AG20443 (cell line): ENCODE measurements at places on chromosomes 11 and 22.
A peak's percentile ranks its signal among the peaks of the same experiment; 100 is the strongest.

DNA sequence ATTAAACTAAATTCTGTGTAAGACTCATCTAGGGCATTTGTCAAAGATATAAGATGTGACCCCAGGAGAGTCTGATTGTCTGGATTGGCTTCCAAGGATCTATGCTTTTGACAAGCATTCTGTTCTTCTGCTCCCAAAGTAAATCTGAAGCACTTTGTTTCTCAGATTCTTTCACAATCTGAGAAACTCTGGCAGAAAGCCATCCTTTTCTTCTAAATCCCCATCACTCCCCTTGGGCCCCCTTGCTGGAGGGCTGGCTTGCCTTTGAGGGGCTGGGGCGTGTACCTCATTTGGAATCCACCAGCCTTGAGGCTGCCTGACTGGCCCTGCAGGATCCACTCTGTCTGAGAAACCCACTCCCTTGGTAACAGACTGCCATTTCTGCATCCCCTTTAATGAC is 173.5 kb upstream of the CTSC start:
- DNase-seq = no peak

DNA sequence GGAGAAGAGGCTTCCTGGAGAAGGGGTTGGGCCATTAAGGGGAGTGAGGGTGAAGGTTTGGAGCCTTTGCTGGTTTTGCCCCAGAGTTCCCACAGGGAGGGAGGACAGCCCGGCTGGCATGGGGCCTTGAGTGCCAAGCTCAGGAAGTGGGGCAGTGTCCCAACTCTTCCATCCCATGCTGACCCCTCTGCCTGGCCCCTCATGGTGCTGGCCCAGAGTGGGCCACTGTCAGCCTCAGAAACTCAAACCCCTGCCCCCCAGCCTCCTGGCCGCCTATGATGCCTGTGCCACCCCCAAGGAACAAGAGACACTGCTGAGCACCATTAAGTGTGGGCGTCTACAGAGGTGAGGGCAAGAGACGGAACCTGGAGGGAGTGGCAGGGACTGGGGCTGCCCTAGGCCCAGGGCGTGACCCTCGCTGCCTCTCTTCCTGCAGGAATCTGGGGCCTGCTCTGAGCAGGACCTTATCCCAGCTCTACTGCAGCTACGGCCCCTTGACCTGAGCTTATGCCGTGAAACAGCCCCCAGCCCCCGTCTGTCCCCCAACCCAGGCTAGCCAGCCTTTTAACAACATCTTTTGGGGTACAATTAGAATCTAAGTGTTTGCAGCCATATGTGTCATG is 5.4 kb downstream of the MUS81 start:
- no peak for DNase-seq

- no peak for DNase-seq
Measured at GRCh38 chr22:38072322-38073149, 11.4 kb downstream of the SLC16A8 start.

DNA sequence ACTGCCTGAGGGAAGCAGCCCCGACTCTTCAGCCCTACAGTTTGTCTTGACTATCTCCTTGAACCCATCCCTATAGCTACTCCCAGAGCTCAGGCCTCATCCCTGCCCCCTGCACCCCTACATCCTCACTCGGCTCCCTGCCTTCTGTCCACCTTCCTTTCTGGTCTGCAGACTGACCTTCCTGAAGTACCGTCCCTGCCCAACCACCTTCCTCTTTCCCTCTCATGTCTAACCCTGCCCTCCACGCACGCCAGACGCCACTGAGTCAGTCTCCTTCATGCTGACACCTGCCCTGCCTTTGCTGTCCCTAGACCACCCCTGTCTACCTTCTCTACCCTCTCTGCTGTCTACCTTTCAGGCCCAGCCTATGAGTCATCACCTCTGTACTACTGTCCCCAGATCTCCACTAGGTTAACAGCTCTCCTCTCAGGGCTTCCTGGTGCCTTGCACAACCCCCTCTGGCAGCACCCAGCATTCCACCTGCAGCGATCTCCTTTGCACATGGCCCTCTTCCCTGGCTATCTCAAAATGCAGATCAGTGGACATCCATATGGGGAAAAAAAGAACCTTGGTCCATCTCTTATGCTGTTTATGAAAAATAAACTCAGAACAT is 8.9 kb downstream of the KCTD21 start:
- DNase-seq = no peak

GRCh38 chr11:7186190-7186589 is 65.5 kb upstream of the SYT9 start:
- DNase-seq = no peak

DNA sequence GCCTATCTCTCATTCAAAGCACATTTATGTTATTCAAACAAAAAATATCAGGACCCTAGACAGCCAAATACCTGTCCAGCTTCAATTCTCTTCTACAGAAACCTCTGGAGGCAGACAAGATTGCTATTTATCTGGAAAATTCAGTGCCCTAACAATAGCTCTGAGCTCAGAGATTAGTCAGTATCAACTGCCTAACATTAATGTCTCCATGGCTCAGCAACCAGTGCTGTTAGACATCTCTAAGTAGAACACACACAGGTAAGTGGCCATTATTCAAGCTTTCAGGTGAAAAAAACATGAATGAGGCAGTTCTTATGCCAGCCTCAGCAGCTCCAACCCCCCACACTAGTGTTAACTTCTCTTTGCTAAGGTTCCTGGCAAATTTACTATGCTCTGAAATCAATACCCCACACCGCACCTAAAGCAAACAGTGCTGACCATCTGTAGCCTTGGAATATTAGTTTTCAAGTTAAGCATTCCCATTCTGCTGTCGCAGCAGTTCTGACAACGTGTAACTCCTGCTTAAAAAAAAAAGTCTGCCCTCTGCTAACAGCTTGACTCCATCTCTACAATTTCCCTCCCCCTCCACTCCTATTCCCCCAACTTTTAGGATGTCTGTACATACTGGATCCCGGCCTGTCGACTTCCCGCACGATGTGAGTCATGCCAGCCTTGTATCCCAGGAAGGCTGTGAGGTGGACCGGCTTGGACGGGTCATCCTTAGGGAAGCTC is 1.5 kb downstream of the RPL3 start:
- DNase-seq = no peak

DNA sequence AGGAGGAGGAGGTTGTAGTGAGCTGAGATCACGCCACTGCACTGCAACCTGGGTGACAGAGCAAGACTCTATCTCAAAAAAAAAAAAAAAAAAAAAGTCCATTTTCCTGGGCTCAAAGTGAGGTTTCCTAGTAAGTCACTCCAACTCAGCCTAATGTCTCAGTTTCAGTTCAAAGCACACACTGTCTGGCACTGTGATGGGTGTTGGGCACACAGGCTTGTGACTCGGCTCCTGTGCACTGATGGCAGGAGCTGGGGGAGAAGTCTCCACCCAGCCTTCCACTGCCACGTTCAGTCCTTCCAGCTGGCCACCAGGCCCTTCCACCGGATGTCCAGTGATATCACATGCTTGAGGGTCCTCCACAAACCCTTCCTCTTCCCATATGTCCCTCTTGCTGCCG is 186.0 kb downstream of the CEP164 start:
- DNase-seq = no peak

GRCh38 chr11:3002351-3002861 is 10.3 kb upstream of the NAP1L4 start:
- no peak for DNase-seq

DNA sequence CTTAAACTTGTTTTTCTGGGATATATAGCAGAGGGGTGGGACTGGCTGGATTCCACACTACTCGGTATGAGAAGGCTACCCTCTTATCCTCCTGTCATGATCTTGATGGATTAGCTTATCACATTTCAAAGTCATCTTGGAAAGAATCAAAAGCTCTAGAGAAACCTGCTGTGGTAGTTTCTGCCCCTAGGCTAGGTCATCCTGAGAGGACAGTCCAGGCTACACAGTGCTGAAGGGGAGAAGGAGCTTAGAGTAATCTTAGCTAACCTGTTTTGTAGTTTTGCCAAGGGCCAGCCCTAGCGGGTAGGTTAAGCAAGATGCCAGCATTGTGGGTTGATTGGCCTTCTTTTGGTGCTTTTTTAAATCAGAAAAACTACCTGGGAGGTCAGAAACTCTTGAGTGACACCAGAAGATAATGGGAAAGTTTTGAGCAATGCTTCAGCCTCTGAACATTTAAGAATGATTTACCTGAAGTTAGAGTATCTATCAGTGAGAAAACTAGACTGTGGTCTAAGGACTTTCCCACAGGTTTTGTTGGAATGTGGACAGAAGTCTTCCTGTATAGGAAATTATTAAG is 21.3 kb downstream of the PIWIL4 start:
- DNase-seq = no peak

DNA sequence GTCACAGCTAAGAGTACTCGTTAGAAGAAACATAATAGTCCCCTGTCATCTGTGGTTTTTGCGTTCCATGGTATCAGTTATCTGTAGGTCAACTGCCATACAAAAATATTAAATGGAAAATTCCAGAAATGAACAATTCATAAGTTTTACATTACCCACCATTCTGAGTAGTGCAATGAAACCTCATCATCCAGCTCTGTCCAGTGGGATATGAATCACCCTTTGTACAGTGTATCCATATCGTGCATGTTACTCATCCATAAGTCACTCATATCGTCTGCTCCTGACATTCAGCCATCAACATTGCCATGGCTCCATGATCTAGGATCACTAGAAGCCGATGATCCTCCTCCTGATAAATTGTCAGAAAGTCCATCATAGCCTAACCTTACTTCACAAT is 174.9 kb upstream of the C11orf87 start:
- peak; percentile 25 for DNase-seq

GRCh38 chr22:45804986-45805325 is 133.3 kb downstream of the ATXN10 start:
- DNase-seq = peak; percentile 83

DNA sequence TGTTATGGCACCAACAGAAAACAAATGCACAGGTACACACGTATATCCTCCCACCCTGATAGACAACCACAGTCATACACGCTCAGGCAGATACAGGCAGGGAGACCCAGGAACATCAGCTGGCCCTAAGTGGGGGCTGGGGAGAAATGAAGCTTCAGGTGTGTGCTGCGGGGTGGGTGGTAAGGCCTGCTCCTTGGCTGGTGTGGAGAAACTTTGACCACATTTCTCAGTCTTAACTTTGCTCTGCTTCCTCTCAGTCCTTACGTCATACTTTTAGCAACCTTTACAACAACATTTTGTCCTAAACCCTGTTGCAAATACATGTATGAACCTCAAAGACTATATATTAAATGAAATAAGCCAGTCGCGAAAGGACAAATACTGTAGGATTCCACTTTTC is 6.7 kb upstream of the ANAPC15 start:
- no peak for DNase-seq

- no peak for DNase-seq
Measured at GRCh38 chr11:8792710-8793109, 110.1 kb downstream of the RPL27A start.

GRCh38 chr22:48841881-48842582 is 985.6 kb downstream of the BRD1 start:
- DNase-seq = no peak

GRCh38 chr11:116219171-116219635 is 553.6 kb downstream of the BUD13 start:
- DNase-seq = no peak

DNA sequence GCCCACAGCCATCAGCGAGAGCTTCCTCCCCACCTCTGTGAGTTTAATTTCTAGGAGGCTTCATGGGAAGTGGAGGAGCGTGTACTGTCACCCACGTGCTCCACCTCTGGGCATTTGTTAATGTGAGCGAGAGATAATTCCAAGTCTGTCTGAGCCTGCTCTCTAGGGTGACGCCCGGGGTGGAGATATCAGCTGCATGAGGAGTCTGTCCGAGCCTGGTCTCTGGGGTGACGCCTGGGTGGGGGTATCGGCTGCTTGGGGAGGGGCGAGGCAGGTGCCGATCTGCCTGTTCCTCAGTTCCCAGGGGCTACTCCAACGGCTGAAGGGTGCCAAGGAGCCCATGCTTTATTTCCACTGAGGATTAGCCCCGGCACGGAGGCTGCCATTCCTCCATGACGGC is 735.0 kb downstream of the BRD1 start:
- DNase-seq = no peak

DNA sequence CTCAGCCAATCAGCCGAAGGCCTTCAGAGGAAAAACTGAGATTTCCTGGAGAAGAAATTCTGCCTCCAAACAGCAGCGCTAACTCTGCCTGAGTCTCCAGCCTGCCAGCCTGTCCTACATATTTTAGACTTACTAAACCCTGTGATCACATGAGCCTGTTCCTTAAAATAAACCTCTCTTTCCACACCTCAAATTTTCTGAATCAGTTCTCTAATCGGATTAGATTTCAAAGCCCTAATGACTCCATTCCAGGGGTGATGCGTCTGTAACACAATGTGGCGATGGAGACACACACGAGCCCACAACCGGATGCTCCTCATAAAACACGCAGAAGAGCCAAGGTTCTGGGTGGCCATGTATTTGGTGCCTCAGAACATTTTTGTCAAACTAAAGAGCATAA is 1371.2 kb downstream of the BRD1 start:
- no peak for DNase-seq

GRCh38 chr11:35953081-35953760 is 9.4 kb downstream of the LDLRAD3 start:
- DNase-seq = no peak

DNA sequence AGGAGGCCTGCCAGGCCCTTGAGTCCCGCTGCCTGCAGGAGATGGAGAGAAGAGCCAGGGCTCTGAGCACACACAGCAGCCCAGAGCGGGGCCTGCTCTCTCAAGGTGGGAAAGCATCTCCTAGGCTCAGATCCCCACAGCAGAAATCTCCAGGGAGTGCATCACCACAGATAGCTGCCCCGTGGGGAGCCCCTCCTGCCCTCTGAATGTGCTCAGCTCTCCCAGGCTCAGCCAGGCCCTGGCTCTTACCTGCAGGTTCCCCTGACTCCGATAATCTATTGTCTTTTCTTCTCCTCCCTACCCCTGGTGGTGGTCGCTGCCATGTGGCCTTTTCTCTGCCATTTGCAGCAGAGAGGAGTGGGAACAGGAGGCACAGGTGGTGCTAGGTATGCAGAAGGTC is 49.9 kb downstream of the BTG4 start:
- no peak for DNase-seq

- DNase-seq = peak; percentile 87
Measured at GRCh38 chr11:35030716-35031213, 108.2 kb upstream of the CD44 start.
